H4 (cell line): ENCODE measurements at places on chromosomes 5 and 9. TPM values are rescaled to one million over a fixed set of nuclear protein-coding genes. Genes with fewer than 3 reads are reported as not detected.

- DNase-seq, result no peak
Measured at GRCh38 chr5:59506285-59506877, 387.1 kb downstream of the PDE4D start.

GRCh38 chr9:68685770-68686169, 19.3 kb upstream of the PIP5K1B start:
- peak; percentile 21 for DNase-seq

GRCh38 chr5:30592833-30593232, 600.7 kb upstream of the CDH6 start:
- no peak for DNase-seq

- no peak for DNase-seq
Measured at GRCh38 chr9:133105461-133105770, 15.6 kb downstream of the RALGDS start.

DNA sequence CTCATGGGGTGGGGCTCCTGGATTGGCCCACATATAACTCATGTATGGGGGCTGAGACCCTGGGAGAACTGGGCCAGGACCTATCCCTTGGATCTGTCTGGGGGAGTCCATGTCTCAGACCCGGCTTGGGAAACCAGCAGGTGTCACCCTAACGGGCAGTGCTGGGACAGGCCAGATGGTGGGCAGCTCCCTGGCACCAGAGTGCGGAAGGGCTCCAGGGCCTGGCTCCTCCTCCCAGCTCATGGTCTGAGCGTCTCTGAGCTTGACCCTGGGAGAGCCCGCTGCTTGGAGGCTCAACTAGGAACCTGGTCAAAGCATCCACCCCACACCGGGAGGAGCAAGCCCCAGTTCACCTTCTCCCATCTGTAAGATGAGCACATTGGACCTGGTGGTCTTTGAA, 15.5 kb upstream of the NCS1 start:
- no peak for DNase-seq

DNA sequence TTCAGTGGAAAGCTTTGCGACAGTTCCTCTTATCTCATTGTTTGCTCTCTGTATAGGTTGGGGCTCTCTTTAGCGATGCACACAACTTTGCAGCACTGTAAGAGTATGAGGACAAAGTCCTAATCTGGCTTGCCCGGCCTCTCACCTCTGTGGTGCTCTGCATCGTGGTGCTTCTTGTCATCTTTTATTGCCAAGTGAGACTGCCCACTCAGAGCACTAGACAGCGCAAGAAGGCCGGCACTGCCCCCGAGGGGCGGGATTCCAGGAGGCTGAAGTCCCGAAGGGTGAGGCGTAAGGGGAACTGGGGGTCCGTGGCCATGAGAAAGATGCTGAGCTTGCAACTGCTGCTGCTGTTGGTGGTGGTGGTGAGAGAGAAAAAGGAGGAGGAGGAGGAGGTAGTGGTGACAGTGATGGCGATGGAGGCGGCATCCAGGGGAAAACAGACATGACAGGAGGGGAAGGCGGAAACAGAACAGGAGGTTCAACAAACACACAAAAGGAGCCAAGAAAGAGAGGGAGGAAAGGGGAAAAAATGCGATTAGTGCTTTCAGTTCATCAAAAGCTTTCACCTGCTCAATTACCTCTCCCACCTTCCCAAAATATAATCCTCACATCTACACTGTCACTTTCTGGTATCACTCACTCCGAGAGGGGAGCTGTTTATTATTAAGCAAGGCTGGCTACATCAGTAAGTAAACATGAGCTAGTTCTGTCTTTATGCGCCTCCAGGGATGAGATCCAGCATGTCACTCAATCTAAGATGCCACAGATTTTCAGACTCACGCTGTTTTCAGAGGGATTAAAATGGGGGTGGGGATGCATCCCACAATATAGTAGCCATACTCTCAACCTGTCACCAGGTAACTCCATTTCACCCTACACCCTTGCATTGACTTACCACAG, 55.1 kb downstream of the TLE1 start:
- DNase-seq, result no peak

DNA sequence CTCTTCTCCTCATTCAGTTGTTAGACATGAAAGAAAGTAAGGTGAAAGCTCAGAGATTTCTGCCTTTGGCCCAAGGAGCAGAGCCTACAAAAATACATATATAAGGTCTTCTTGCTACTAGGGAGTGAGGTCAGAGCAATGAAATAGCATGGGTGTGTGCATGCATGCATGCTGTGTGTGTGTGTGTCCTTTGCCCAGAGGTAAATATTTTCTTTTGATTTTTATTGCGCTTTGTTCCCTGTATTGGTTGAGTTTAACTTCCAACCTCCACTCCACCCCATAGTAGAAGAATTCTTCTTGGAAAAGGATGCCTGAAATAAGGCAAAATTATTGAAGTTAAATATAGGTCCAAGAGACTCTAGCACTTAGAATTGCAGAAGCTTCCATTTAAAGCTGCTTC, 248.0 kb upstream of the PTGER4 start:
- DNase-seq, result no peak

- peak; percentile 95 for DNase-seq
Measured at GRCh38 chr5:177022386-177023302, at the start of gene ZNF346. Gene ZNF346 (plus strand): TSS chr5:177022696. CDS start chr5:177022739, 43 bp downstream.

DNA sequence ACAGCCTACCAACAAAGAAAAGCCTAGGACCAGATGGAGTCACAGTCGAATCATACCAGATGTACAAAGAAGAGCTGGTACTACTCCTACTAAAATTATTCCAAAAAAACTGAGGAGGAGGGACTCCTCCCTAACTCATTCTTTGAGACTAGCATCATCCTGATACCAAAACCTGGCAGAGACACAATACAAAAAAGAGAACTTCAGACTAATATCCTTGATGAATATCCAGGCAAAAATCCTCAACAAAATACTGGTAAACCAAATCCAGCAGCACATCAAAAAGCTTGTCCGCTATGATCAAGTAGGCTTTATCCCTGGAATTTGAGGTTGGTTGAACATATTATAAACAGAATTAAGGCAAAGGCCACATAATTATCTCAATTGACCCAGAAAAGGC, 900.4 kb upstream of the ARRDC3 start:
- DNase-seq, result no peak

KIF4B gene
- 0.02 TPM in 1 of 2 replicates, not detected in the other for total RNA-seq

PAX5 gene
- not detected in 2 replicates for total RNA-seq
